Neural progenitor cell (in vitro differentiated cells): ENCODE measurements at places on chromosomes 1 and 21. TPM values are rescaled to one million over a fixed set of nuclear protein-coding genes. Genes with fewer than 3 reads are reported as not detected.

The PCAT6 gene
- 4.2 TPM in 1 of 2 replicates, not detected in the other for total RNA-seq

- H3K4me3 ChIP-seq = no peak overlapping the region
- H3K4me1 ChIP-seq = no peaks in the 10 kb centered on the region
- H3K27ac ChIP-seq = no peak overlapping the region
- DNase-seq = no peak
Observed at GRCh38 chr1:157497284-157497683, 55.0 kb downstream of the FCRL5 start.

DNA sequence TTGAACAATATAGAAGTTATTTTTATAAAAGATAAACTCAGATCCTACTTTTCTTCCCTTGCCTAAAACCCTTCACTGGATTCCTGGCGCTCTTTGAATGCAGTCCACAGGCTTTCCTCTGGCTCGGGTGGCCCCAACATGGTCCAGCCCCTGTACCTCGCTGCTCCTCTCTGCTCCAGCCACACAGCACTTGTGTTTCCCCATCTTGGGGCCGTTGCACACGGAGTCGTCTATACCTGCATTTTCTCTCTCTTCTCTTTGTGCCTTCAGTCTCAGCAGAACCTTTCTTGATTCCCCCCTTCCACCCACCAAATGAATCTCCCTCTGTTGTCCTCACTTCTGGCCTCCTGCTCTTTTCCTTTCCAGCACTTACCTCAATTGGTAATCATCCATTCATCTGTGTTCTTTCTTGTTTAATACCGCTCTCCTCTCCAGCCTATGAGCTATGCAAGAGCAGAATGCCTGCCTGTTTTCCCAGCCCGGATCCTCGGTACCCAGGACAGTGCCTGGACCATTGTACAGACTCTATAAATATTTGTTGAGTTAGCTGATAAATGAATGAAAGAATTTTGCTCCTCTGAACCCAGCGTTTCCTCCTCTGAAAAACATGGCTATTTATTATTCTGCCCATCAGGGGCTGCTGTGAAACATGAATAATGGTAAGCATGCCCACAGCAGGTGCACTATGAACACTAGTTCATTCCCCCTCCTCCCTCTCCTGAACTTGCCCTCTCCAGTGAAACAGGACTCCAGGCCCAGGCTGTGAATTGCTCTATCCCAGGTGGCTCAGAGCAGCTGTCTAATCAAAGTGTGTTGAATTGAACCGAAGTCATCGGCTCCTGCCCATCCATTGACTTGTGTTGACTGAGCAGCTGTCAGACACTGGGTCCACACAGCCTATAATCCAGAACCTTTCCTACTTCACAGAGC, 266.9 kb downstream of the PTPRU start:
- H3K4me3 ChIP-seq = no peak overlapping the region
- H3K36me3 ChIP-seq = no peaks in the 10 kb centered on the region
- no peaks in the 10 kb centered on the region for H3K27me3 ChIP-seq
- H3K4me1 ChIP-seq = peaks cover 40% of the 10 kb centered on the region
- no peak overlapping the region for H3K27ac ChIP-seq

The RCOR3 gene
- 31.3 and 44.8 TPM in 2 replicates for total RNA-seq

GRCh38 chr1:240219104-240219503, 127.4 kb downstream of the FMN2 start:
- H3K4me1 ChIP-seq = no peaks in the 10 kb centered on the region
- H3K4me3 ChIP-seq = no peak overlapping the region
- DNase-seq = no peak
- no peaks in the 10 kb centered on the region for H3K36me3 ChIP-seq
- no peak overlapping the region for H3K27ac ChIP-seq

DNA sequence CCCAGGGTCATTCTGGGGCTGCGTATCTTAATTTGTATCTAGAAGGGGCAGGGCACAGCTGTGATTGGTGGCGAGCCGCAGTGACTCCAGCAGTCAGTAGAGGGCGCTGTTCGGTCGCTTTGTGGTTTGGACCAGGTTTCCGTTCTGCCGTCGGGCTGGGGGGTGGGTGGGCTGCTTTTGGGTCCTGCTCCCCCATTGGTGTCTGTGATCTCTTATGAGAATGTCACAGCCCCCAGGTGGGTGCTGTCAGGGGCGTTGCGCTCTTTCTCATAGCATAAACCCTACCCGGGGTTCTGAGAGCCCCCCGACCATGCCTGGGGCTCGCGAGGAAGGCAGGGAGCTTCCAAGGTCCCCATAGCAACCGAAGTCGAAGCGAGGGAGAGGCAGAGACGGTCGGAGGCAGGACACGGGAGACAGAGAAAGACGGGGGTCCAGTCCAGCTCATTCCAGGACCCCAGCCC, 5.4 kb downstream of the TFF3 start:
- H3K4me1 ChIP-seq = peaks cover 20% of the 10 kb centered on the region
- peak; percentile 79 for DNase-seq
- H3K27me3 ChIP-seq = peaks cover 6% of the 10 kb centered on the region
- peak overlapping the region; percentile 47 for H3K4me3 ChIP-seq
- no peak overlapping the region for H3K27ac ChIP-seq
- no peaks in the 10 kb centered on the region for H3K36me3 ChIP-seq

DNA sequence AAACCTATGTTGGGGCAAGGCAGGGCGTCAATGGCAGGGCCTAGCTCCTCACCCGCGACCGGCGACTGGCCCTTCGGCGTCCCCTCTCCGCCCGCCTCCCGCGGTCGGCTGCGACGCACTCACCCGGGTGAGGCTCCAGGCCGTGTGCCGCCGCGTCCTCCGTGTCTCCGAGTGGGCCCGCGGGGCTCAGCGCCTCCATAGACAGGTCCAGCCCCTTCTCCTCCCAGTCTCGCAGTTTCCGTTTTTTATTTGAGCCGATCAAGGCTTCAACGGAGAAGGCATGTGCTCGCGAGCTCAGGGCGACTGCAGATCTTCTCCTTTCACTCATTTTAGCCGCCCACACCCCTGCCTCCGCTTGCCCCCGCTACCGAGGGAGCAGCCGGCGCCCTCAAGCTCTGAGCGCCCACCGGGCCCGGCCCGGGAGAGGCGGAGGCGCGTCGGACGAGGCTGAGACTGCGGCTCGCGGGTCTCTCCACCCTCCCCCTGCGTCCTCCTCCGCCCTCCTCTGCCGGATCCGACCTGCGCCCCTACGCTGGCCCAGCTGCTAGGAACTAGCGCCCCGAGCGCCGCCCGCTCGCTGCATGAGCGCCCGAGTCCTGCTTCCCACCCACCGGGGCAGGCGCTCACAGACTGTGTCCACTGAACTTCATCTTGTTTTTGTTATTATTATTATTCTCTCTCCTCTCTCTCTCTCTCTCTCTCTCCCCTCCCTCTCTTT, 516 bp downstream of the TBX15 start:
- peaks cover 100% of the 10 kb centered on the region for H3K27me3 ChIP-seq
- peaks cover 23% of the 10 kb centered on the region for H3K4me1 ChIP-seq
- peak overlapping the region; percentile 47 for H3K4me3 ChIP-seq
- H3K36me3 ChIP-seq = no peaks in the 10 kb centered on the region
- DNase-seq = peak; percentile 82

DNA sequence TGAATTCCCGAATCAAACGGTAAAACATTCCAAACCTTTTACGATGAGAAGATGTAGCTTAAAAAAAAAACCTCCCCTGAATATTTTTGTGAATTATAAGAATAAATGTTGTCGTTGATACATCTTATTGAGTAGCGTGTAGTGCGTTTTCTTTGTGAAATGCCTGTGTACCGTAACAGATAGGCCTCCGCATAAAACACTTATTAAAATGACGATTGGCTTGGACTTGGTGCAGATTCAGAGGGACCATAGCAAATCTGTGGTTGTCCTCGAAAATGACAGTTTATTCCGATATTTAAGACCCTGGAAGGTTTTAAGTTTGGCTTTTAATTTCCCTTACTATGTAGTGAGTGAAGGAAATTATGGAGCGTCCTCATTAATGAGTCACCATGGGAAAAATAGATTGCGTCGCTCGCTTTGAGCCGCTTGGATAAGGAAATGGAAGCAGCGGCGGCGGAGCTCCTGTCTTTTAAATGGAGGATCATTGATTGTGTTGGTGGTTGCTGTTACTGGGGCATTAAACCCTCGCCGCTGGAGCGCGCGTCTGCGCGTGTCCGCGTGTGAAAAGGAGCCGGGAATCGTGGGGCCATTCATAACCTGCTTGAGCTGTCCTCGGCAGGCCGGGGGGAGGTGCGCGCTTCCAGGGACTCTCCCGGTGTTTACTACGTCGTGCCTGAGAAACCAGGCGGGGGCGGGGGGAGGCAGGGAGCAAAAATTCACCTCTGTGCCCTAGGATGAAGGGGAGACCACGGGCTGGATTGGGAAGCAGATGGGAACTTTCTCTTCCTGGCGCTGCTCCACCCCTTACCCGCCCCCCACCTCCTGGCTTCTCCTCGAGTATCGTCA, 1.6 kb downstream of the SPEN start:
- DNase-seq = peak; percentile 92
- H3K27ac ChIP-seq = peak overlapping the region; percentile 94
- H3K4me1 ChIP-seq = peaks cover 27% of the 10 kb centered on the region
- no peaks in the 10 kb centered on the region for H3K27me3 ChIP-seq
